ENCODE measurements at places on chromosomes 2 and 18.

- H3K36me3 ChIP-seq = no peaks in the 10 kb centered on the region
- H3K4me3 ChIP-seq = no peak overlapping the region
- no peak for DNase-seq
- H3K27ac ChIP-seq = no peak overlapping the region
- no peaks in the 10 kb centered on the region for H3K4me1 ChIP-seq
- no peaks in the 10 kb centered on the region for H3K27me3 ChIP-seq
Measured at GRCh38 chr2:62856228-62857040, 150.9 kb downstream of the EHBP1 start.

DNA sequence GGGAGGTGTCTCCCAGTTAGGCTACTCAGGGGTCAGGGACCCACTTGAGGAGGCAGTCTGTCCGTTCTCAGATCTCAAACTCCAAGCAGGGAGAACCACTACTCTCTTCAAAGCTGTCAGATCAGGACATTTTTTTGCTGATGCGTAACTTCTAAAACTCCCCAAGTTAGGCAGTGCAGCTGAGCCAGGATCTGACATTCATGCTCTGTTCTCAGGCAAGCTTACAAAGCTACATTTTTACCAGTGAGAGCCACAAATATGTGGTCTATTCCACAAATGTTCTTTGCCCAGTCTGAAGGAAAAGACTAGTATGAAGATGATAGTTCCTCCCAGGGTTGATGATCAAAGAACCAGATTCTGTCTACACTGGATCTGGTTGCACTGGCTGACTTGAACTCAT, 184.1 kb downstream of the MTCL1 start:
- H3K4me1 ChIP-seq = no peaks in the 10 kb centered on the region
- no peaks in the 10 kb centered on the region for H3K27me3 ChIP-seq
- H3K27ac ChIP-seq = no peak overlapping the region
- no peaks in the 10 kb centered on the region for H3K36me3 ChIP-seq

GRCh38 chr2:12762976-12763375, 46.2 kb downstream of the TRIB2 start:
- no peak for DNase-seq
- H3K4me3 ChIP-seq = no peak overlapping the region
- no peak overlapping the region for H3K27ac ChIP-seq
- H3K4me1 ChIP-seq = no peaks in the 10 kb centered on the region
- H3K36me3 ChIP-seq = no peaks in the 10 kb centered on the region
- no peaks in the 10 kb centered on the region for H3K27me3 ChIP-seq

- H3K4me3 ChIP-seq = no peak overlapping the region
- no peak for DNase-seq
- H3K27ac ChIP-seq = no peak overlapping the region
- no peaks in the 10 kb centered on the region for H3K4me1 ChIP-seq
- no peaks in the 10 kb centered on the region for H3K27me3 ChIP-seq
Measured at GRCh38 chr18:27312153-27312552, 127.0 kb upstream of the CHST9 start.
